ENCODE measurements at places on chromosomes 3 and 15.

GRCh38 chr3:112302881-112303763 lies 9.1 kb upstream of the SLC9C1 start:
- no peak for DNase-seq

- DNase-seq = no peak
Measured at GRCh38 chr3:128198313-128198712, 45.0 kb downstream of the EEFSEC start.

DNA sequence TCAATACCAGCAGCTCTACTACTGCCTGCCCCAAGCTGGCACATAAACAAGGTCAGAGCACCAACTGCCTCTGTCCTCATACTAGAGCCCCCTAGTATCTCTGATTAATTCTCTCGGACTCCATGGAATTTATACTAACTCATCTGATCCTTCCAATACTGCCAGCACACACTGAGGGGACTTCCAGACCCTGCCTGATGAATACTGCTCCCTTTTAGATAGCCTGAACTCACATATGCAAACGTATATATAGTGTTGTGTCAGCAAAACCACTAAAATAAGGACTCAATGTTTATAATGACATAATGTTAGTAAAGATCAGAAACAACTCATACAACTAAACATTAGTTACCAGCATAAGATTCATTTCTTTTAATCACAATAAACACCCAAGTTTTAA lies 25.0 kb downstream of the CEP70 start:
- no peak for DNase-seq

GRCh38 chr15:39692356-39693327 lies 90.0 kb downstream of the FSIP1 start:
- DNase-seq = no peak

All from effector CD8-positive, alpha-beta T cell (primary cell).